Activated CD8-positive, alpha-beta T cell treated with anti-CD3 and anti-CD28 coated beads, Interleukin-2, amount 10 ng/mL, durations not matched to agents 7 days and 5 days (primary cell): ENCODE measurements at places on chromosomes 11 and 22.
A peak's percentile ranks its signal among the peaks of the same experiment; 100 is the strongest.

- H3K4me3 ChIP-seq = no peak overlapping the region
- H3K4me1 ChIP-seq = peaks cover 30% of the 10 kb centered on the region
- H3K27me3 ChIP-seq = no peaks in the 10 kb centered on the region
- no peak overlapping the region for H3K27ac ChIP-seq
- peaks cover 83% of the 10 kb centered on the region for H3K36me3 ChIP-seq
- DNase-seq = no peak
Observed at GRCh38 chr22:36298118-36298517, 45.2 kb downstream of the APOL1 start.

GRCh38 chr11:19258641-19259230 lies 18.0 kb upstream of the E2F8 start:
- DNase-seq = no peak
- H3K36me3 ChIP-seq = no peaks in the 10 kb centered on the region
- peaks cover 13% of the 10 kb centered on the region for H3K27me3 ChIP-seq
- no peak overlapping the region for H3K27ac ChIP-seq

- H3K4me1 ChIP-seq = no peaks in the 10 kb centered on the region
- H3K36me3 ChIP-seq = peaks cover 44% of the 10 kb centered on the region
- H3K27me3 ChIP-seq = no peaks in the 10 kb centered on the region
- H3K27ac ChIP-seq = peak overlapping the region; percentile 8
- no peak for DNase-seq
Observed at GRCh38 chr22:41892721-41893120, 22.2 kb downstream of the SHISA8 start.

- H3K27ac ChIP-seq = peak overlapping the region; percentile 46
- no peak for DNase-seq
- H3K36me3 ChIP-seq = peaks cover 46% of the 10 kb centered on the region
- H3K27me3 ChIP-seq = no peaks in the 10 kb centered on the region
- H3K4me1 ChIP-seq = peaks cover 11% of the 10 kb centered on the region
Observed at GRCh38 chr22:40409613-40410113, 39.3 kb downstream of the SGSM3 start.

DNA sequence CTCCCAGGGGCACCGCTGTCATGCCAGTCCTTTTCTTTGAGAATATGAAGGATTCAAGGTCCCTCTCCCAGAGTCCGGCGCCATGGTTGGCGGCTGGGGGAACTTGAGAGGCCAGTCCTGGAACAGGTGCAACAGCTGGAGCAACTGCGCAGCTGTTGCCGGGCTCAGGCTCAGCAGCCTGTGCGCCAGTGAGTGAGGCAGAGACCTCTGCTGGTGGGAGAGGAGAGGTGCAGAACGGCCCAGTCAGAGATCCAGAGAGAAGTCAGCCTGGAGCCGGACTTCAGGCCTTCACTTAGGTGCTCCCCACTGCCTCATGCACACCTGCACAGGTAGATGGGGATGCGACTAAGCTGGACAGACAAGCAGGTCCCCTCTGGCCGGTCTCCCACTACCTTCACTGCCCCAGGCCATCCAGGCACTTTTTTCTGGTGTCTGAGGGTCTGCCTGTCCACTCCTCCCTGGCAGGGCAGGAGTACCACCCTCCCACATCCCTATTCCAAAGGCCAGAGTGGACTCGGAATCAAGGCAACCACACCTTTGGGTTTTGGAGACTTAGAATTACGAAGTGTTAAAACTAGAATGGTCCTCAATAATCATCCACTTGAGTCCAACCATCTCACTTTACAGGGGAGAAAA lies 4.6 kb downstream of the CHRDL2 start:
- no peaks in the 10 kb centered on the region for H3K36me3 ChIP-seq
- H3K4me3 ChIP-seq = no peak overlapping the region
- DNase-seq = peak; percentile 67
- H3K27me3 ChIP-seq = peaks cover 47% of the 10 kb centered on the region
- no peaks in the 10 kb centered on the region for H3K4me1 ChIP-seq

DNA sequence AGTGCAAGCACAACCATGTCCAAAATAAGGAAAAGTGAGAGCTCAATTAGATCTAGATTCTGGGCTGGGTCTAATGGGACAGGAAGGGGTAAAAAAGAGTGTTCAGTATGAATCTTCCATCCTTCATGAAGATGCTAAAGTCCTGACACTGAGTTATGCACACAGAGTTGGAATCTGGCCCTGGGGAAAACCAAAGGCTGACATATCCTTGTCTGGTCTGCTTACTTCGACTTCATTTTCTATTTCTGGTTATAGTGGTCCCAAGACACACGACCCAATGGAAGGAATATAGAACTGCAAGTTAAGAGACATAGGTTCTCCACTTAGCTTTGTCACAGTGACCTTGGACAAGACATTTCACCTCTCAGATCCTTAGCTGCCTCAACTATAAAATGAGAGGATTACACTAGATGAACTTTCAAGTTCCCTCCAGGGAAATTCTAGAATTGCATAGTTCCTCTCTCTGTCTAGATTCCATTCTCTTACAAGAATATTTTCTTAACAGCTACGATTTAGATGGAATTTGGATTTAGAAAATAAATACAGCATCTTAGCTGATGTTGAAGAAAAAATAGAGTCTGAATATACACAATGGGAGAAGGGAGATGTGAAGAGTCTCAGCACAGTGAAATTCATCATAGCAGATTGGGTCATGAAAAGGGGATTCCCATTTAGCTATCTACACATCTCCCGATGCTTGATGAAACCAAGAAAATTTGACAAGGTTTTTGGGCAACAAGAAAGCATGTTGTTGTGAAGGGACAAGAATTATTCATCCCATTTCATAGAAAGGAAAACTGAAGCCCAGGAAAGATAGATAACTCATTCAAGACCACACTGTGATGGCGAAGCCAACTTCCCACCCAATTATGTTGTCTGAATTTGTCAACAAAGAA lies 3.3 kb downstream of the BLID start:
- no peak overlapping the region for H3K4me3 ChIP-seq
- no peak overlapping the region for H3K27ac ChIP-seq
- no peaks in the 10 kb centered on the region for H3K36me3 ChIP-seq
- H3K27me3 ChIP-seq = no peaks in the 10 kb centered on the region

GRCh38 chr11:79100093-79100910 lies 340.5 kb downstream of the TENM4 start:
- H3K4me1 ChIP-seq = no peaks in the 10 kb centered on the region
- H3K4me3 ChIP-seq = no peak overlapping the region
- no peaks in the 10 kb centered on the region for H3K36me3 ChIP-seq
- H3K27ac ChIP-seq = no peak overlapping the region
- H3K27me3 ChIP-seq = no peaks in the 10 kb centered on the region

GRCh38 chr11:120122924-120123683 lies 14.8 kb downstream of the TRIM29 start:
- no peaks in the 10 kb centered on the region for H3K4me1 ChIP-seq
- no peaks in the 10 kb centered on the region for H3K27me3 ChIP-seq
- no peak overlapping the region for H3K27ac ChIP-seq
- no peak overlapping the region for H3K4me3 ChIP-seq

DNA sequence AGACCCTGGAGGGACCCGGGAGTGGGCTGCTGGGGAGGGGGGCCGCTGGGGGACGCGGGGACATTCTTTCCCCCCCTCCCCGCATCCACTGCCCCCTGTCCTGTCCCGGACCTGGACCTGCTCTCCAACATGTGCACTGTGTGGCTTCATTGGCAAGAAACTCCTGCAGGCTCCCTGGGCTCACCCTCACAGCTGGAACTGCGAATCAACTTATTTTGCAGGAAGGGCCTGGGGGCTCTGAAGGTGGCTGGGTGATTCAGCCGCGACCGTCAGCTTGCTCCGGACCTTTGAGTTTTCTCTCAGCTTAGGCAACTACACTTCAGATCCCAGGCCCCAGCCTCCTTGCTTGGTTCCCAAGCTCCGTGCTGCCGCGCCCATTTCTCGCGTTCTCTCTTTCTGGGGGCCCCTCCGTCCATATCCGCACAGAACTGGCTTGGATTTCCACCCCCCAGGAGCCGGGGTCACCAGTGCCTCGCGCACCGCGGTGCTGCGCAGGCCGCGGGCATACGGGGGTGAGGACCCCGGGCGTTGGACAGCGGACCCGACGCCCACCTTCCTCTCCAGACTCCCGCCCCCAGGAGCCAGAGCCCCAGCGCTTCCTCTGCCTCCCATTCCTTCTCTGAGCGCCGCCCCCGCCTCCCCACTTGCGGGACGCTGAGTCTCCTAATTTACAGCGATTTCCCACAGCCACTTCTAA lies 471 bp upstream of the AHNAK start:
- peaks cover 63% of the 10 kb centered on the region for H3K4me1 ChIP-seq
- H3K4me3 ChIP-seq = peak overlapping the region; percentile 74
- H3K27me3 ChIP-seq = peaks cover 24% of the 10 kb centered on the region
- H3K36me3 ChIP-seq = peaks cover 8% of the 10 kb centered on the region
- DNase-seq = no peak
